ENCODE measurements at places on chromosomes 1 and 21.

- DNase-seq: no peak
Measured at GRCh38 chr1:100530880-100531487, 7.0 kb upstream of the GPR88 start.

DNA sequence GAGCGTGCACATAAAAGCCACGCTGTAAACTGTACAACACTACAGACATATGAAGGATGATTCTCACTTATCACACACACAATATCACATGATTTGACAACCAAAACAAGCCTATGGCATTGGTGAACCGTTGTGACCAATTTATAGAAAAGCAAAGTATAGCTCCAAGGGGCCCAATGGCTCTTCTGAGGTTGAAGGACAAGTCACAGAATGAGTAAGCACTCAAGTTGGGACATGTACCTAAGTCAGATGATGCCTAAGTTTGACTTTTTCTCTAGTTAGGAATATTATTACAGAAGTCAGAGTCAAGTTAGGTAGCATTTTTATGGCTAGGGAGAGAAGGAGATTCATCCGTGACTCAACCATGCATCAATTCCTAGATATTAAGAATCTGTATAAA lies 45.7 kb downstream of the PLPP3 start:
- DNase-seq: no peak

DNA sequence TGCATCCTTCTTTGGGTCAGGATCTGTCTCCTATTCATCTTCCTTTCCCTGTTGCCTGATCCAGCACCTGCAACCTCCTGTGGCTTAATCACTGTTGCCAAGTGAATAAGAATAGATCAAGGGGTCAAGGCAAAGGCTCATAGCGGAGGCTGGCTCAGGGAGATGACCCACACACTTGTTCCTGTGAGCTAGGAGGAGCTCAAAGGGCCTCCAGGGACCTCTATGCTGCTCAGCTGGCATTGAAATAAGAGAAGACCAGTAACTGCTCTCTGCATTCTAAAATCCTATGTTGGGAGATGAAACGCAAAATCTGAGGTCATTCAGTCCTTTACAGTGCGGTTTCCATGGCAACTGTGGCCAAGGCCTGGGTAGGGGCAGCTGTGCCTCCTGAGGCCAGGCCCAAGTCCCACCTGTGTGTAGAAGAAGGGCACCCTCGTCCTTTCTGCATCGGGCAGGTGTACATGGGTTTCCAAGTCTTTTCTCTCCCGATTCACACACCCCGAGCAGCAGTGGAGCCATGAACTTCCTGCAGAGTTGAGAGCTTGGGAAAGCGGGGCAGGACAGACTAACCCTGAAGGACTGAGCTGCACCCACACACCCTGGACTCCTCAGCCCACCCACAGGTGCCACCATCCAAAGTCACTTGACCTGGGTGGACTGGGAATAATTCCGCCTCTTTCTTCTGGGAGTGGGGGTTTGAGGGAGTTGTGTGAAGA lies 27.8 kb upstream of the STUM start:
- DNase-seq: peak; percentile 39

GRCh38 chr1:219833214-219833815 lies 95.0 kb downstream of the SLC30A10 start:
- no peak for DNase-seq

GRCh38 chr1:151799179-151800022 lies 5.8 kb downstream of the LINGO4 start:
- DNase-seq: no peak

- peak; percentile 55 for DNase-seq
Measured at GRCh38 chr1:180609643-180610555, 21.9 kb upstream of the XPR1 start.

DNA sequence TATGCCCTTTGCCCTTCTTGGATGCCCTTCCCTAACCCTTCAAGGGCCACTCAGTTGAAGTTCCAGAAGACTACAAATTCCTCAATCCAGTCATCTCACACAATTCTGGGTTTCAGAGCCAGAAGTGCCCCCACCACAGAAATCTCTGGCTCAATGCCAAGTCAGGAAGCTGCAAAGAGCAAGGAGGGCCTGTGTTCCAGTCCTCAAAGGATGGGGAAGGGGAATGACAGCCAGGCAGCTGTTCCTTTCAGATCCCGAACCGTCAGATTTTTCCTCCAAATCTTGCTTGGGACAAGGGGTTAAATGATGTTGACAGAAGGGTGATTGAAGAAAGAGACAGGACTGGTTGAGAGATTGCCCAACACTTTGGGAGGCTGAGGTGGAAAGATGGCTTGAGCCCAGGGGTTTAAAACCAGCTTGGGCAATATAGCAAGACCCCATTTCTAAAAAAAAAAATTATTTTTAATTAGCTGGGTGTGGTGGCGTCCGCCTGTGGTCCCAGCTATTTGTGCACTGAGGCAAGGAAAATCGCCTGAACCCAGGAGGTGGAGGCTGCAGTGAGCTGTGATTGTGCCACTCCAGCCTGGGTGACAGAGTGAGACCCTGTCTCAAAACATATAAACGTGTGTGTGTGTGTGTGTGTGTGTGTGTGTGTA lies 716 bp upstream of the HPDL start:
- DNase-seq: no peak

- DNase-seq: no peak
Measured at GRCh38 chr1:110404401-110404800, 3.1 kb downstream of the LAMTOR5 start.

DNA sequence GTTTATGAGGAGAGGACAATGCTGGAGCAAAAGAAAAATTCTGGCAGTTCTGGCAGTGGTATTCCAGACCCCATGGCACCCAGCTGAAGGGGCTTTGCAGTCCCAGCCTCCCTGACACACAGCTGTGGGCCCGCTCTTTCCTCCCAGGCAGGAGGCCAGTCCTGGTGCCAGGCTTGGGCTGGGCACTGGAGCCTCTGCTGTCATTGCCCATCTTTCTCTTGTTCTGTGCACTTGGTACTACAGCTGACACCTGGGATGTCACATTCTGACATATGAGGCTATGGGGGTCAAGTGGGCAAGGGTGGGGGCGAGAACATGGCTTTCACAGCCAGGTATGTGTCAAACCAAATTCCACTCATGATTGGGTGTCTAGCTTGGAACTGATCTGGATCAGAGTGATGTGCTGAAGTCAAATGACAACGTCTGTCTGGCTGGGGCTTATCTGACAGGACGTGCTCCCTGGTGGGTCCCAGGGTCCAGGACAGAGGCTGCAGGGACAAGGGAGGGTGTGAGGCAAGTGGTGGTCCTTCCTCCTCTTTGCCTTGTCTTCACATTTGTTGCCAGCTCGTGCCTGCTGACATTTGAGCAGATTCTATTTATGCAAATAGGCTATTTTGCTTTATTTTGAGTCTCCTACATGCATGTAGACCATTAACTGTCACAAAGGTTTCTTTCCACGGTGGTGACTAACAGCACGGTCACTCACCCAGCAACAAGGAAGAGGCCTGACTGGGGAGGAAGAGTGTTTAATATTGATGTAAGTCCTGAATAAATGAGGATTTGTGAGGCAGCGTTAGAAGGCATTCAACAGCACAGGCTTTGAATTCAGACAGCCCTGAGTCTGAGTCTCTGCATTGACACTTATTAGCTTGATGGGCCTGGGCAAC lies 336.3 kb downstream of the PBX1 start:
- DNase-seq: no peak

DNA sequence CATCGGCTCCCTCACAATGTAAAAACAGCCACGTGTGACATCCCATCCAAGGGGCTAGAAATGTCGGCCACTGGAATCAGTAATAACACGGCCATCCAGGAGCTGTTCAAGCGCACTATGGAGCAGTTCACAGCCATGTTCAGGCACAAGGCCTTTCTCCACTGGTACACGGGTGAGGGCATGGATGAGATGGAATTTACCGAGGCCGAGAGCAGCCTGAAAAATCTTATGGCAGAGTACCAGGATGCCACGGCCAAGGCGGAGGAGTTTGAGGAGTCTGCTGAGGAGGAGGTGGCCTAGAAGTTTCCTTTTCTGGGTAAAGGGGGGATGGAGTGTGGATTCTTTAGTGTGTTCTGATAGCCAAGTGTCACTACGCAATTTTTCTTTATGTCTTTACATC lies 61.1 kb upstream of the MAP1LC3C start:
- no peak for DNase-seq

DNA sequence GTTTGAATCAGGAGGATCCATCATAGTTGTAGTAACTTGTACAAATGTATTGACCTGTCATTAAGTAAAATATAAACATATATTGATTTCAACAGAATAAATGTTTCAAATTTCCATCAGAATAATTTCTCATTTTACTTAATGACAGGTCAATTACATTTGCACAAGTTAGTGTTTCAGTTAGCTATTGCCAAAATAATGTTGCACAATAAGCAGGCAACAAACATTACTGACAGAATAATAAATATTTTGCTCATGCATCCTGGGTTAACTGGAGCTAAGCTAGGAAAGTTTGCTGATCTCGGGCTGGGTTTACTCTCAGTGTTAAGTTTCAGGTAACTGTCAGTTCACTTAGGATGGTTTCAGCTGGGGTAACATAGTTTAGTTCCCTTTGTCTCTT lies 822.4 kb downstream of the KCNT2 start:
- DNase-seq: no peak

DNA sequence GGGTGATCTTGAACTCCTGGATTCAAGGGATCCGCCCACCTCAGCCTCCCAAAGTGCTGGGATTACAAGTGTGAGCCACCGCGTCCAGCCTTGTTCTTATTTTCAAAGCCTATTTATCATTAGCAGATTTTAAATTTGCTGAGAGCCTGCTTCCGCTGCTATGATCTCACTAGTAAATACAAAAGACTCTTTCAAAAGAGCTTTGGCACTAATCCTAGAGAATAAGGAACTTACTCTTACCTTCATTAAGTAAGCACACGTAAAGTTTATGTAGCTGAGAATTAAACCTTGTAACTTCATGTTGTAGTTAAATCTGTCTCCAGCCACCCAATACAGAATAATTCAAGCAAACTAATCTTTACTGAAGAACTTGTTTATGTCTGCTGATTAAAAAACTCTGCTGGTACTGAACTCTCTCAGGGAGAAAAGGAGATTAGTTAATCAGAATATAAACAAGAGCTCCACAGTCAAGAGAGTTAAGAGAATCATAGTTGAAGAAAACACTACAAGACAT lies 72.3 kb downstream of the RUSC1 start:
- DNase-seq: no peak

DNA sequence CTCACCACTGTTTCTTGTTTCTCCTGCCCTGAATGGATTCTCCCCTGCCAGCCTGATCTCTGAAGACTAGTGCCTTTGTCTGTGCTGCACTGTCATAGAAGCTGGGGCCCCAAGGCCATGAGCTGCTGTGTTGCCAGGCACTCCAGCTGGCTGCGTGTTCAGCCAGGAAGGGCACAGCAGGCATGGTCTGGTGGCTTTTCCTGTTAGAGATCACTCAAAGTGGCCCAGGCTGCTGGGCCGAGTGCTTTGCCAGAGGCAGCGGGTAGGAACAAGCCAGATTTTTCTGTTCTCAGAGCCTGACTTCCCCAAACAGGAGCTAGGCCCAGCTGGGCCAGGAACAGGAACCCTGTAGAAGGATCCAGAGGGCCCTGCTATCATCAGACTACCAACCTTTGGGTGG lies 5.2 kb downstream of the ADPRS start:
- no peak for DNase-seq

DNA sequence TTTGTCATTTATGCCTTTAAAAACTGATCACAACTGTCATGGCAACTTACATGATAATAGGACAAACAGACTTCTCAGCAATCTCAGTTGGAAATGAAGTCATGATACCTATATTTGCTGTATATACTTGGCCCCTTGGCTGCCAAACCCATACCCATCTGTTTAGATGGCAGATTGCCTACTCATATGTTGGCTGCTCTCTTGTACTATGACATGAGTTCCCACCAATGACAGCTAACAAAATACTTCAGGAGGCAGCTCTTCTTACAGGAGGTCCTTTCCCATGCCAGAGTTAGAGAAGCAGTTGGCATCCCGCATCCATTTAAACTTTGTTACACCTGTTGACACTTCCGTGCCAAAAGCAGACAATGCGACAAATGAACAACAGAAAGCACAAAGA lies 603.1 kb upstream of the ADGRL2 start:
- DNase-seq: no peak

GRCh38 chr1:67053535-67053784 lies 488 bp downstream of the SLC35D1 start:
- no peak for DNase-seq

GRCh38 chr21:22791986-22792560 lies 1793.9 kb downstream of the NCAM2 start:
- DNase-seq: peak; percentile 66

DNA sequence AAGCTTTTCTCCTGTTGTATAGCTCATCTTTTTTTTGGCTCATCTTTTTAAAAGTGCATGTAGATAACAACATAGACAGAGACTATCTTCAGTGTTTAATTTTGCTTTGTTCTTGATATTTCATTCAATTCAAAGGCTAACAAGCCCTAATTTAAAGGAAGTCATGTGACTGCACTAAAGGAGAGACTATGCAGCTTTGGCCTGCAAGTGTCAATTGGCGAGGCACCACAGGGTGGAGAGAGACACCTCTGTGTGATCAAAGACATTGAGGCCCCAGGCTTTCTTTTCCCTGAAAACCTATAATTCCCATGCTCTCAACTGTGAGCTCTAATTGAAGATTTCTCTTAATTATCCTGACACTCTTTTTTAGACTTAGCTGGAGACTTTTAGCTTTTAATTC lies 53.6 kb downstream of the CHODL start:
- DNase-seq: peak; percentile 24

Measured in NCI-H524 (cell line).